Stimulated activated CD8-positive, alpha-beta memory T cell treated with anti-CD3 and anti-CD28 coated beads, Interleukin-12 subunit alpha, Interleukin-12 subunit beta, amount 100 ng/mL, for 1 hour (primary cell): ENCODE measurements at places on chromosomes 1 and 21.

DNA sequence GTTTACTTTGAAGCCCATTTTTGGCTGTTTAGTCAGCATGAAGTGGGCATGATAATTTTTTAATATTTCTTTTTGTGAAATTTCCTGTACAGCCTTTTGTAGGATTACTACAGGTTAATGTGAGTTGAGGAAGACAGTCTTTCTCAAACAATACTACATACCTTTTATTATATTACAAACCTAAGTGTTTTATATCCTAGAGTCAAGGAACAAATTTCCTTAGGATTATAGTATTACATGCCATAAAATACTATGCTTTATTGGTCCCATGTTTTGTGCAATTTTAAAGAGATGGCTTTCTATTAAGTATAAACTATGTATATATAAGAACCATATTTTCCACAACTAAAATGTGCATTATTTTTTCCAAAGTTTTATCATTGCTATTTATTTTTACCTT lies 9.2 kb upstream of the CHAF1B start:
- DNase-seq, result no peak

DNA sequence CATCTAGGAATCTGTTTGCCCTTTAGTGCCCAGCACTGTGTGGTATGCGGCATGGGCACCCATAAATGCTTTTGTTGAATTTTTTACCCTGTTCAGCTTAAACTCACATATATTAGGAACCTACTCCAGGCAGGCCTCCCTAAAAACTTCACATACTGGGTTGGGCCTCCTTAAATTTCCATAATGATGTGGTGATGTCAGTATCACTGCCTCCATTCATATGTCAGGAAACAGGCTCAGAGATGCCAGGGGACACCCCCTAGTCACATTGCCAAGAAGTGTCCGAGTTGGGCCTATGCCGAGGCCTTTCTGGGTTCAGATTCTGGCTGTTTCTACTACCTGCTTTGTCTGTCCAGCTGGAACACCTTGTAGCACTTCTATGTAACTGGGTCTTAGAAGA lies 55.7 kb upstream of the RUNX3 start:
- no peak for DNase-seq

DNA sequence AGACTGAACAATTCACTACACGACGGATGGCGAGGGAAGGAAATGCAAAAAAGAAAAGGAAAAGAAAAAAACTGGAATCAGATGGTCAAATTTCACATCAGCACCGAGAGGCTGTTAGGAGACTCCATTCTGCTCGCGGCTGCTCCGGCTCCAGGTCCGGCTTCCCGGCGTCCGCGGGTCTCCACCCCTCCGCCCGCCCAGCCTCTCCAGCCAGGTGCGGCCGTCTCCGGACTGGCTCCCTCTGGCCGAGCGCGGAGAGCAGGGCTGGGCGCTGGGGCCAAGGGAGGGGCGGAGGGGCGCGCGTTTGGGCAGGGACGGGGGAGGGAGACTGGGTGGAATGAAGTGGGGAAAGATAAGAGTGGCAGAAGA lies 332 bp downstream of the KCNJ6 start:
- DNase-seq, result no peak

DNA sequence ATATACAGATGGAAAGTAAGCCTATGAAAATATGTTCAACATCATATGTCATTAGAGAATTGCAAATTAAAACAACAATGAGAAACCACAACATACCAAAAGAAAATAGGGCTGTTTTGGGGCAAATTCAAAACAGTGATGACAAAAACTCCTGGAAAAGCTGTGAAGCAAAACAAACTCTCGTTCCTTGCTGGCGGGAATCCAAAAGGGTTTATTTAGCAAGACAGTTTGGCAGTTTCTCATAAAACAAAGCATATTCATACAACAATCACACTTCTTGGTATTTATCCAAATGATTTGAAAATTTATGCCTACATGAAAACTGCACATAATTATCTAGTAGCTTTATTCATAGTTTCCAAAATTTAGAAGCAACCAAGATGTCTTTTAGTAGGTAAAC lies 44.4 kb downstream of the COL11A1 start:
- no peak for DNase-seq

- DNase-seq, result no peak
Measured at GRCh38 chr1:226632922-226633351, 84.4 kb downstream of the STUM start.

GRCh38 chr1:62809788-62810187 lies 25.9 kb downstream of the ATG4C start:
- no peak for DNase-seq

DNA sequence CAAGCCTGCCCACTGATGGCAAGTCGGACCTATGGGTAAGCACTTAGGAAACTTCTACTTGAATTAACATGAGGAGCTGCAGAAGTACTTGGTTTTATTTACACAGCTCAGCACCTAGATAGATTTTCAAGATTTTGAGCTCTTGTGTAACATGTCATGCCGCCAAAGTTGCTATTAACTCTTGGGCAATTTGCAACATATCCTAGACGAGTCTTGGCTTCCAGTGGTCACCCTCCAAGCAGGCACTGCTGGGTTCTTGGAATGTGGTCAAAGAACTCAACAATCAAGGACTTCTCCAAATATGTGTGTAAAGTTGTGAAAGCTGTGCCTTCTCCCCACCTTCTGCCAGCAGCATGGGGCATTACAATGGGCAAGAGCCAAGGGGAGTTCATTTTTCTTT lies 17.8 kb upstream of the GUCA2B start:
- no peak for DNase-seq

- no peak for DNase-seq
Measured at GRCh38 chr1:243496187-243496646, 240.4 kb downstream of the SDCCAG8 start.

DNA sequence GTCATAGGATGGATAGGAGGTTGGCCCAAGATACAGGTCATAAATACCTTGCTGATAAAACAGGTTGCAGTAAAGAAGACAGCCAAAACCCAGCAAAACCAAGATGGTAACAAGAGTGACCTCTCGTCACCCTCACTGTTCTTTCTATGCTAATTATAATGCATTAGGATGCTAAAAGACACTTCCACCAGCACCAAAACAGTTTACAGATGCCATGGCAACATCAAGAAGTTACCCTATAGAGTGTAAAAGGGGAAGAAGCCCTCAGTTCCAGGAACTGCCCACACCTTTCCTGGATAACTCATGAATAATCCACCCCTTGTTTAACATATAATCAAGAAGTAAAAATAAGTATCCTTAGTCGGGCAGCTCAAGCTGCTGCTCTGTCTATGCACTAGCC lies 671.9 kb downstream of the PTPRC start:
- no peak for DNase-seq

DNA sequence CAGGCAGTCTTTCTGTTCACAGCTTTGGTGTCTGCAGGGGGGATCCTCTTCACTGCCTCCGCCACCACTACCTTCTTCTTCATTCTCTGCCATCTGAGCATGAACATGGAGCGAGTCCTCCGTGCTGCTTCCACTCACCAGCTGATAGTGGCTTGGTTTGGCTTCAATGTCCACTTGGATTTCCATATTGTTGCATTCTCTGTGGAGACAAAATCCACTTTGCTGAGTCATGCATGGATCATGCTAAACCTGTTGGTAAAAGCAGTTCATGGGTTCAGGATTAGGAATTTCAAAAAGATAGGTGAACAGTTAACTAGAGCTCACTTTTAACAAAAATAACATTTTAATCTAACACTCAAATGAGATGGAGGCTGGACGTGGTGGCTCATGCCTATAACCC lies 27.5 kb downstream of the RNF19B start:
- no peak for DNase-seq

DNA sequence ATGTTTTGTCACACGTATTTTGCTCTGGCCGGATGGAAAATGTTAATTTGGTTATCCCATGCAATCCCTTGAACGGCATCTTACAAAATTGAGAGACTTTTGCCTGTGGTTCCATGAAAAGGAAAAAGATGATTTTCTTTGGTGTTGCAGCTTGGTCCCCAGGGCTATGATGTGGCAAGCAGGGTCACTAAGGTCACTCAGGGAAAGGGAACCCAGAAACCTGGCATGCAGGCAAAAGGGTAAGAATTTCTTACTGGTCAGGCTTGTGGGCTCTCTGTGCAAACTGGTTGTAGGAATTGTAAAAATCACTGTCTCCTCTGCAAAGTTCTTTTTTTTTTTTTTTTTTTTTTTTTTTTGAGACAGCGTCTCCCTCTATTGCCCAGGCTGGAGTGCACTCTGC lies 48.4 kb upstream of the NBPF3 start:
- DNase-seq, result no peak

GRCh38 chr1:245462161-245462560 lies 307.4 kb downstream of the KIF26B start:
- DNase-seq, result no peak

DNA sequence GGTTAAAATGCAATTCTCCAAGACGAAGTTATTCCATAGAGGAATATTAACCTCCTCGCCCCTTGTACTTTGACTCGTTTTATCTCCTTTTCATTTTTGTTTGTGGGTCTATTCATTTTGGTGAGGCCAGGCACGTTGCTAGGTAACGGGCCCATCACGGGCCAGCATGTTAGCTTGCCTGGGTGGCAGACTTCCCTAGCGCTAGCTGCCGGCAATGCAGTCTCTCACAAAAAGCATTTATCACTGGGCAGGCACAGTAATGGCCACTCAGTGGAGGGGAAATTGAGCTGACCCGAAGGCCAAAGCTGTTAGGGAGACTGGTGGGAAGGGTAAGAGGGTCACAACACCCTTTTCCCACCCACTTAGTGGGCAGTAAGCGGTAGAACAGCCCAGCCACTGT lies 234.4 kb upstream of the FOXD3 start:
- DNase-seq, result no peak

GRCh38 chr1:168230709-168231108 lies 4.9 kb downstream of the SFT2D2 start:
- DNase-seq, result no peak

DNA sequence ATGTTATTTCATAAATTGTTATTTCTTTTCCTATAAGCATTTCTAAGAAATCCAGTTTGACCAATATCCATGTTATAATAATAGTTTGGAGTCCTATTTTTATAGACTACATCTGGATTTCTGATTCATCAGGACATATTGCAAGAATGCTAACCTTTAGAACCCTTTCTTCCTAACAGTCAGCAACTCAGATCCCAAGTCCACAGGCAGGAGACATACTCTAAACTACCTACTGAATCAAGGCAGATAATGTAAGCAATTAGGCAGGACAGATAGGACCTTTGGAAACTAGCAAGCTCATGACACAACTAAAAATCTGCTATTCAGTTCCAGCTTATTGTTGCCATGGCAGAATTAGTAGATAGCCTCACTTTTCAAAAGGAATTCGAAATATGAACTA lies 104.1 kb downstream of the DENND1B start:
- no peak for DNase-seq

DNA sequence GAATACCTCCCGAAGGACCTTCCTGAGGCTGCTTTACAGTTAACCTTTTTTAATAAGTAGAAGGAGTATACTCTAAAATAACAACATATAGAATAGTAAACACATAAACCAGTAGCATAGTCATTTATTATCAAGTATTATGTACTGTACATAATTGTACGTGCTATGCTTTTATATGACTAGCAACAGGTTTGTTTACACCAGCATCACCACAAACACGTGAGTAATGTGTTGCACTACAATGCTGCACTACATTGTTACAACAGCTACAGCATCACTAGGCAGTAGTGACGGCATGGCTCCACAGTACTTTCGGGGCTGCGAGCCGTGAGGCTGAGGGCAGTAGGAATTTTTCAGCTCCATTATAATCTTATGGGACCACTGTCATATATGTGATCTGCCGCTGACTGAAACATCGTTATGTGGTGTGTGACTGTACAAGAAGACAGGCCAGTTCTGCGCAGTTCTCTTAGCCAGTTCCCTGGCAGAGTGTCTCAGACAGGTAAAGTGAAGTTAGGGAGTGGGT lies 82.8 kb upstream of the LRRC8D start:
- DNase-seq, result no peak

GRCh38 chr1:85387781-85388180 lies 77.2 kb downstream of the DDAH1 start:
- no peak for DNase-seq

DNA sequence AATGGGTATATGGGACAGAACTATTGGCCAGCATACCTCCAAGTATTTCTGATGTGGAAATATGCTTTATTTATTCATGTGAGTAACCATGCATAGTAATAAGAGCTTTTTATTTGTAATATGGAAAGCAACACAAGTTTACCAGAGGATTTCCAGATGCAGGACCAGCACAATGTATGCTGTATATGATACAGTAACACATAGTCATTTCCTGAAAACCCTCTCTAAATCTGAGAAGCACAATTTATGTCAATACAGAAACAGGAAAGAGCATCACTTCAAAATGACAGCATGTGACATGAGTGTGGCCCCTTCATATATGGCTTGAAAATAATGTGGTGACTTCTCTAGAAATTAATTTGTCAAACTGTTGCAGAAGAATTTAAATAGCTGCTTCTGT lies 1134.7 kb upstream of the ADGRL2 start:
- DNase-seq, result no peak

DNA sequence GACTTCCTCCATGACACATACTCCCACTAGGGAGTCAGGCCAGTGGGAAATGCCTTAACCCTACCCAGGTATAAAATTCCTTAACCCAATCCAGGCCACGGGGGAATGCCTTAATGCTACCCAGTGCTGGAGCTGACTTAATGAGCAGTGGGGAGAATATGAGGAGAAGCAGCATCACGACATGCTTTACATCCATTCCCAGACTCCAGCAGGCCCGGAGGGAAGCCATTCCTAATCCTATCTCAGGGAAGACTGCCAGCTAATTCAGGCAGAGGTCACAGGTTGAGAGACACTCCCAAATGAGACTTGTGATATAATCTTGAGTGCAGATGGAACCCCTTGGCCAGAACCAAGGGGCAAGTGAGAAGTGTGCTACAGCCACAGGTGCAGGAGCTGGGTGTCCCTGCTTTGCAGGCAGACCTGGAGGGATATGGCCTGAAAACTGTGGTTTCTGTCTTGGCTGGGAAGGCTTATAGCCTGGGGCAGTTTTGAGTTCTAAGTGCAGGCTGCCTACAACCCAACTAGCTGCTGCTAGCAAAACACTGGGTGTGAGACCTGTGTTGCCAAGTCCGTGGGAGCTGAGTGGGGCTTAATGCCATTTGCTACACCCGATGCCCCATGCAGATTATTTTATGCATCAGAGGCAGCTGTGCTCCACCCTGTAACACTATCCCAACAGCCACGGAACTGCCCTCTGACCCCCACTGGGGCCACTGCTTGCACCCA lies 45.1 kb upstream of the GUCA2A start:
- no peak for DNase-seq
